ENCODE measurements at places on chromosomes 7 and 10. TPM values are rescaled to one million over a fixed set of nuclear protein-coding genes. Genes with fewer than 3 reads are reported as not detected.
A peak's percentile ranks its signal among the peaks of the same experiment; 100 is the strongest.

Gene AKR1C4
- total RNA-seq, result not detected

Gene VWDE
- 1.4 TPM for total RNA-seq

Gene GTF2IRD2
- 14.4 TPM for total RNA-seq

DNA sequence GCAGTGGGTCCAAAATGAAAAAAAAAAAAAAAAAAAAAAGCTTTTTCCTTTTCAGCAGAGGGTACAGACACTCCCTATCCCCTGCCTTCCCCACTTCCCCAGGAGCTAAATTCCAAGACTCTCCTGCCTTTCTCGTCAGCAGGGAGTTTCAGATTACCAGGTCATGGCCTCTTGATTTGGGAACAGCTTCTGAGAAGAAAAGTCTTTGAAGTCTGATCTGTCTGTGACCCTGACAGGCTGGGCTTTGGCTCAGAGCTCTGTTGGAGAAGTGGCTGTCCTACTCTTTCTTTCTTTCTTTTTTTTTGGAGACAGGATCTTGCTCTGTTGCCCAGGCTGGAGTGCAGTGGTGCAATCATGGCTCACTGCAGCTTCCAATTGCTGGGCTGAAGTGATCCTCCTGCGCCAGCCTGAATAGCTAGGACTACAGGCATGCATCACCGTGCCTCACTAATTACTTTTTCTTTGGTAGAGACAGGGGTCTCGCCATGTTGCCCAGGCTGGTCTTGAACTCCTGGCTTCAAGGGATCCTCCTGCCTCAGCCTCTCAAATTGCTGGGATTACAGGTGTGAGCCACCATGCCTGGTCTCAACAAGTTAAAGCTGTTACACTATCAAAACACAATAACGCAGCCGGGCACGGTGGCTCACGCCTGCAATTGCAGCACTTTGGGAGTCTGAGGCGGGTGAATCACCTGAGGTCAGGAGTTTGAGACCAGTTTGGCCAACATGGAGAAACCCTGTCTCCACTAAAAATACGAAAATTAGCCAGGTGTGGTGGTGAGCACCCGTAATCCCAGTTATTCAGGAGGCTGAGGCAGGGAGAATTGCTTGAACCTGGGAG, 59.9 kb downstream of the COL26A1 start:
- DNase-seq, result no peak

GRCh38 chr10:32376771-32377170, 29.8 kb upstream of the EPC1 start:
- no peak for DNase-seq

Gene PAX4
- 1.8 TPM for total RNA-seq

DNA sequence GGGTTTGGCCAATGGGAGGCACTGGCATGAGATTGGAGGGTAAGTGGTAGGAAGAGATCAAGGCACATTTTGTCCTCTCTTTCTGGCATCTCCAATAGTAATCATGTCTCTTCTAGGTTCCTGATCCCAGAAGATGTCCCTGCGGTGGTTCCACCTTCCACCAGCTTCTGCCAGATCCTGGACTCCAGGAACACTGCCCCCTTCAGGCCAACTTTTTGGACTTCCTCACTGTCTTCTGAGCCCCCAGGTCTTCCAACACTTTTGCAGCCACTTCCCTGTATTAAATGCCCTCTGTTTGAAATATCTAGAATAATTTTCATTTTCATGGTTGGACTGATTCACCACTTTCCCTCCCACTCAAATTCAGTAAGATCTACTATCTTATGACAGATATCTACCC, 60.9 kb downstream of the BAMBI start:
- no peak for DNase-seq

GRCh38 chr7:37831244-37831643, 17.2 kb upstream of the NME8 start:
- no peak for DNase-seq

DNA sequence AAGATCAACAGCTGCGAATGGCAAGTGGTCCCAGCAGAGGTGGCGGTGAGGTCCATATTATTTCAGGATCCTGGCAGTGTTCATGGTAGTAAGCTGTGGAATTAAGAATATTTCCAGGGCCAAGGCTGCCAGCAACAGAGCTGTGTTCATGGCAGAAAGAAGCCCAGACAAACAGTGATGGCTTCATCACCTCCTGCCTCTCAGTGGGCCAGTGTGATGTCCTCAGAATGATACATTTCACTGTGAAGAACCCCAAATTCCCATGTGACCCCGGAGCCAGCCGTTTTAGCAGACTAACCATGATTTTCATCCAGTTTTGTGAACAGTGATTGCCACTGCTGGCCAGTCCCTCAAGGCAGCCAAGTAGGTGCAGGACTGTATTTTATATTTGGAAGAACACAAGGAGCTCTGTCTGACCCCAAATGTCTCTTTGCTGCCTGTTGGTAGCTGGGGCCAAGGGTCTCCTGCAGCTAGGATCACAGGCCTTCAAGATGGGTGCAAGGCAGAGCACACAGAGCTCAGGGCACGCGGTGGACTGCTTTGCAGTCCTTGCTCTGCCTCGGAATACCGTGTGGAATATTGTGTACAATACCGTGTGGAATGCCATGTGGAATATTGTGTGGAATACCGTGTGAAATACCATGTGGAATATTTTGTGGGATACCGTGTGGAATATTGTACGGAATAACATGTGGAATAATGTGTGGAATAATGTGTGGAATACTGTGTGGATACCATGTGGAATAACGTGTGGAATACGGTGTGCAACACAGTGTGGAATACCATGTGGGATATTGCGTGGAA, 132.3 kb upstream of the CHST15 start:
- DNase-seq, result no peak

- no peak for DNase-seq
Observed at GRCh38 chr10:86929468-86930380, 27.7 kb downstream of the MMRN2 start.

DNA sequence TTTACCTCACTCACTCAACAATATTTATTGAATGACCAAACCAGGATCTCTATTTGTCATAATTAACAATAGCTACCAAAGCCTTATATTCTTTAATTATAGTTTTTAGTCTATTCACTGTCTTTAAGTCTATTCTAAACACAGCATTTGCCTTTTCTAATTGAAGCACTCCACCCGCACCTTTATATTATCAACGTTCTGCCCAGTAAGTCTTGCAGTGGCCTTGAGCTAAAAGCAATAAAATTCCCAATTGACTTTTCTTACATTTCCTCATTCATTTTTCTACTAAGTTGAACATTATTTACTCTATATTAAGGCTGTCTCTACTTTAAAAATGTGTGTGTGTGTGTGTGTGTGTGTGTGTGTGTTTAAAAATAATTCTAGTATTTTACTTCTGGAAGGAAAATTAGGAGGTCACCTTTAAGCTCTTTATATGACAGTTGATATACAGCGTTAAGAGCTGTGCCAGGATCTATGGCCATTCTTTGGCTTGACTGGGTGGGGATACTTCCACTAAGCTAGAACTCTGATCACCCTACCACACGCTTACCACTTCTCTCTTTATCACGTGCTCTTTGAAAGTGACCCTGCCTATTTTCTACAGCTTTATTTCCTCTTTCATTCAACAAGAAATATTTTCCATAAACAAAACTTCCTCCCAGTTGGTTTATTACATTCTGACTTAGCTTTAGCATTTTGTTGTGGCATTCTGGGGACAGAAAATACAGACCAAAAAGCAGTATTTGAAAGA, 8.8 kb downstream of the PAPSS2 start:
- peak; percentile 50 for DNase-seq

DNA sequence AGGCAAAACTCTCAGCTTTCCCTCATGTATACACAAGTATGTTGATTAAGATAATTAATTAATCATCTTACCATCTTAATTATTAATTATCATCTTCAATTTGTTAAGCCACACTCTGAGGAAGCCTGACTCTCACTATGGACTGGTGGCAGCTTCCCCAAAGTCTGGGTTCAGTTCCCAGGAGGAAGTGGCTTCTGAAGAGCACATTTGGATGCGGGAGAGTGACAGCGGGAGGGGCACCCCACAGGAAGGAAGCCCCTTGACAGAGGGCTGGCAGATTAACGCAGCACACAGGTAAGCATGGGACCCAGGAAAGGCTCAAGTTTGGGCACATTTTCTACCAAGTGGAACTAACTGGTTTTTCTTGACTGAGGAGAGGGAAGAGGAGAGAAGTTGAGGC, 13.4 kb upstream of the SLIT1 start:
- no peak for DNase-seq

DNA sequence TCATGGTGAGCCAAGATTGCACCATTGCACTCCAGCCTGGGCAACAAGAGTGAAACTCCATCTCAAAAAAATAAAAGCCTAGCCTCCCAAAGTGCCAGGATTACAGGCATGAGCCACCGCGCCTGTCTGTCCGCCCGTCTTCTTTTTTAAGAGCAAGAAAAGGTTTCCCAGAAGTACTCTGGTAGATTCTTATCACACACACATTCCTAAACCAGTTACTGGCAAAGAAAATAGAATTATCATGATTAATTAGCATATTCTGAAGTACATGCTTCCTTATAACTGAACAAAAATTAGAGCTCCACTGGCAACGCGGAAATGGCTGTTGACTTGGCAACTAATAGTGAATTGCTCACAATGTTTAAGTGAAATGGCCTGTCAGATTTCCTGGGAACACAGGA, 87.0 kb downstream of the ADK start:
- no peak for DNase-seq

DNA sequence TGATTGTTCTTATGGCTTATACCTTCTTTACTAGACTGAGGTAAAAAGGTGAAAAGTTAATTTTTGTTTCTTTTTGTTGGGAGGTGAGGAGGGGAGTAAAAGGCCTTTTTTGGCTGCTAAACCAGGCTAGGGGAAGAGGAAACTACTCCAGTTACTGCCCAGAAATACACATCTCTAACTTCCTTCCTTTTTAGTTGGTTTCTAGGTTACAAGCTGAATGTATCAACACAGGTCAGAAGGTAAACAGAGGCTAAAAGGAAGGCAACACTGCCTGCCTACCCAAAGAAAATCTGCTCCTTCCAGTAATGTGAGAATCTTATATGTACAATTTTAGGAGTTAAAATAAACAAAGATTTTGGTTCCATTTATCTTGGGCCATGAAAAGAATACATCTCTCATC, 140.4 kb downstream of the NRBF2 start:
- DNase-seq, result no peak

- DNase-seq, result no peak
Observed at GRCh38 chr10:101458869-101459268, 104.9 kb downstream of the BTRC start.

- no peak for DNase-seq
Observed at GRCh38 chr7:137948083-137948844, 53.6 kb downstream of the CREB3L2 start.

DNA sequence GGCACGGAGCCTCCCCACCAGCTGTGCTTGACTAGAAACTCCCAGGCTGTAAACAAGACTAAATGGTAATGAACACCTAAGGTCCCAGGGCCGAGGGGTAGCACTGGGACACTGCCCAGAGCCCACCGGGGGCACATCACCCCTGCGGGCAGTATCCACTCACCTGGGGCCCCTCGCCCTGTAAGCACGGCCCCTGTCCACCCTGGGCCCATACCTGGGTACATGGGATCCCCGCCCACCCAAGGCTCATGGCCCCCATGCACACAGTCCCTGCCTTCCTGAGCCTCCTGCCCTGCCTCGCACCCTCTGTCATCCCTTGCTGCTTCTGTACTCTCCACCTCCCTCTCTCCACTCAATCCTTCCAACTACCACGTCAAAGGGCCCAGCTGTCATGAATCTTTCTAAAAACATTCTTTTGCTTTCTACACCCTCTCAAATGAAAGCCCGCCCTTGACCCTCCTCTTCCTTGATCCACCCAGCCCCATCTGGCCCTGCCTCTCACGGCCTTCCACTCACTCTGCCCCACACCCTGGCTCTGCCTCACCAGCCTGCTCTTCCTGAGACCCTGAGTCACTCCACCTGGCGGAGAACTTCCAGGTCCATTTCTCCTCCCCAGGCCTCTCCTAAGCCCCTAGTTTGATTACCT, 173.1 kb downstream of the PARD3 start:
- no peak for DNase-seq

All from mucosa of descending colon (tissue), 3 donors.